ENCODE measurements at places on chromosomes 3 and 15. TPM values are rescaled to one million over a fixed set of nuclear protein-coding genes. Genes with fewer than 3 reads are reported as not detected.

DNA sequence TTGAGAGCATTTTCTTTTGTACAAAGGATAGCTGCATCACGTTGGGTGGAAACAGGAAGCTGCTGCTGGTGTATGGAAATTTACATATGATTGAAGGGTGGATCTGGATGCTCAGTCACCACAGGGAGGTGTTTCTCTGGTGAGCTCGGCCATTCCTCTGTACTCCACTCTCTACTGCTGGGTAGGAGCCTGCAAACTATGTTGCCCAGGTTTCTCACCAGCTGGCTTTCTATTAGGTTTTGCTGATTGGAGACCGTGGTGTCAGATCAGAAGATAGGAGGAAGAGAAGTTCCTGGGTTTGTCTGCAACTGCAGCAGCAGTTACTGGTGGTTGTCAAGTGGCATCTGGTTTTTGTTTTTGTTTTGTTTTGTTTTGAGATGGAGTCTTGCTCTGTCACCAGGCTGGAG is 61.7 kb downstream of the TAMM41 start:
- DNase-seq: no peak

DNA sequence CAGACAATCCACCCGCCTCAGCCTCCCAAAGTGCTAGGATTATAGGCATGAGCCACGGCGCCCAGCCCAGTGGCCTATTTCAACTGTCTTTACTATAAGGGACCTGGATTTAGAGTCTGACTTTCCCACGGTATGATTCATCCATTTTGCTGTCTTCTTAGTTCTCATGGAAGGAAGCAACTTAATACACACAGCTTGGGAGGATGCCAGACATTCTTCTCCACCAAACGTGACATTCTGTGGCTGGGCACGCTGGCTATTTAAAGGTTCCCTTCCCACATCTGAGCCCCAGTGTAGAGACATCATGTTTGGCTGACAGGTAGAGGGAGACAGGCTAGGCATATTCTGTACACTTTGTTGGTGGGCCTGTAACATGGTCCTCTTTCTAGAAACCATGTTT is 26.2 kb downstream of the FAM43A start:
- DNase-seq: no peak

The FAM227B gene
- 3.3 TPM for total RNA-seq

The CCNB2 gene
- 7.6 TPM for total RNA-seq

Data from left colon (tissue), 2 donors.